ENCODE measurements at places on chromosomes 5 and 9.

DNA sequence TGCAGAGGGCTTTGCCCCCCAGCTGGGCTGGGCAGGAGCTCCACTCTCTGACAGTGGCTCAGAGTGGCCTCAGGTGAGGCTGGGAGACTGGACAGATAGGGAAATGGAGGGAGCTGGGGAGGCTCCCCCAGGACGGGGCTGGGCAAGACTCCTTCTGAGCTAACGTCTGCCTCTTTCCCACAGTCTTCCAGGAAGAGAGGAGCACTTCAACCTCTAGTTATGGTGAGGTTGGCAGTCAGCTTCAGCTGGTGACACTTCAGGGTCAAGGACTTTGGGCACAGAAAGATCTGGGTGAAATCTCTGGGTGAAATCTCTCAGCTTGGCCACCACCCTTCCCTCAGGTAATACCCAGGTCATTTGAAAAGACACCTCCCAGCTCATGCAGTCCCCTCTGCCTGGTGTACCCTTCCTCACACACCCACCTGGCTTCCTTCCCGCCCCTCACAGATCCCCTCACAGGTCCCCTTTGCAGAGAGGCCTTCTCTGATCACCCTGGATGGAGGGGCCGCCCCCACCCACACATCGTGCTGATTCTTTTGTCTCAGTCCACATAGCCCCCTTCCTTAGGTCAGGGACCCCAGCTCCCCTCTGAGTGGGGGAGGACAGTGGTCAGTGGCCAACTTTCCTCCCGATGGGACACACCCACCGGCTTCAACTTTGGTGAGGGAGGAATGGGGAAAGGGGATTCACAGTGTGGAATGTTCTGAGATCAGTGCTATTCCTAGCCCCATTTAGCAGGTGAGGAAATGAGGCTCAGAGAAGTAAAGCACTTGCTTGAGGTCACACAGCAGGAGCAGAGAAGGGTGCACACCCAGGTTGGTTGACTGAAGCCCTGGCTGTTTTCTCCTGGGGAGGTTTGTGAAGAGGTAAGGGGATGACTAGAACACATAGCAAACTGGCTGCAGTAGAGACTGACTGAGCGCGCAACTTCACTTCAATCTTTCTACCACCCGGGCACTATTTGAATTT lies 15.8 kb upstream of the NEURL1B start:
- no peak for DNase-seq

DNA sequence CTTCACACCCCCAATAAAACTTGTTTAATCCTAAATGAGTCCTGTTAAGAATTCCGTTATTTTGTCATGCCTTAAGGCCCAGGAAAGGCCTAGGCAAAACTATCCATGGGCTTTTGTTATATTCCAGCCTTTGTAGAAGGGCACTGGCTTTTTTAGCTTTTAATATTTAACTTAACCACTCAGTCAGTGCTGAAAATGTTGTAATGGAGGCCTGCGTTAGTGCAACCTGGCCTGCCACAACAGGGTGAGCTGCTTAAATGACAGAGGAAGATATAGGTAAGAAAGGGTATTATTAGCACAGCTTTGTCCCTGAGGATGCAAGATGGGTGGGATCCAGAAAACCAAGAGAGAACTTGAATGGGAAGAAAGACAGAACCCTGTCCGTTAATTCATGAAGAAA lies 40.2 kb upstream of the PCAT7 start:
- DNase-seq, result no peak

GRCh38 chr5:669111-669841 lies 23.9 kb downstream of the TPPP start:
- DNase-seq, result peak; percentile 9

GRCh38 chr9:101625876-101626275 lies 31.1 kb upstream of the PPP3R2 start:
- no peak for DNase-seq

- DNase-seq, result no peak
Measured at GRCh38 chr9:86079421-86079831, 19.9 kb downstream of the GOLM1 start.

GRCh38 chr9:3735251-3735650 lies 209.4 kb upstream of the RFX3 start:
- no peak for DNase-seq

GRCh38 chr9:122261469-122261881 lies 3.2 kb downstream of the RBM18 start:
- no peak for DNase-seq

DNA sequence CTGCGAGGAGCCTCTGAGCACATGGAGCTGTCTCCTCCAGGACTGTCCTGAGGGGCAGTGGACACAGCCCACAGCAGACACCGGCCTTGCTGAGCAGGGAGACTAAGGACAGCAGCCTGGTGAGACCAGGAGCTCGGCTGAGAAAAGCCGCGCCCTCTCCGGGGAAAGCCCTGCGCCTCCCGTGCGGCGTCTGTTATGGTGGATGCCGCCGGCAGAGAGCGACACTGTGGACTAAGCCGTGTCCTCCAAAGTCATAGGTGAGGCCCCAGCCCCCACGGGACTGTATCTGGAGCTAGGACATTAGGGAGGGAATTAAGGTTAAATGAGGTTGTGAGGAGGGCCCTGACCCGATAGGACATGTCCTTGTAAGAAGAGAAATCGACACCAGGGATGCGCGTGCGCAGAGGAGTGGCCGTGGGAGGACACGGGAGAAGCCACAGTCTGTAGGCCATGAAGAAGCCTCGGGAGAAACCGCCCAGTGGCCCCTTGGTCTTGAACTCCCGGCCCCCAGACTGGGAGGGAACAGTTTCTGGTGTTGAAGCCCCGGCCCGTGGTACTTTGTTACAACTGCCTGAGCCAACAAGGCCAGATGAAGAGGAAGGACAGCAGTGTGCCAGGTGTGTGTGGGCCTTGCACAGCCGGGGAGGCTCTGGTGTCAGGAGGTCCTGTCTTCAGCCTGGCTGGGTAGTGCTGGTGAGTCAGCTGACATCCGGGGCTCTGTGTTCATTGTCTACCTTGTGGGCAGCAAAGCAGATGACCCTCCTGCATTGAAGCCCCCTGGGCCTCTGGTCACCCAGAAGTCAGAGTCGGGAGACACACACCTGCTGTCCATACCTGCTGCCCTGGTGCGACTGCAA lies 22.1 kb downstream of the MRPL36 start:
- no peak for DNase-seq

DNA sequence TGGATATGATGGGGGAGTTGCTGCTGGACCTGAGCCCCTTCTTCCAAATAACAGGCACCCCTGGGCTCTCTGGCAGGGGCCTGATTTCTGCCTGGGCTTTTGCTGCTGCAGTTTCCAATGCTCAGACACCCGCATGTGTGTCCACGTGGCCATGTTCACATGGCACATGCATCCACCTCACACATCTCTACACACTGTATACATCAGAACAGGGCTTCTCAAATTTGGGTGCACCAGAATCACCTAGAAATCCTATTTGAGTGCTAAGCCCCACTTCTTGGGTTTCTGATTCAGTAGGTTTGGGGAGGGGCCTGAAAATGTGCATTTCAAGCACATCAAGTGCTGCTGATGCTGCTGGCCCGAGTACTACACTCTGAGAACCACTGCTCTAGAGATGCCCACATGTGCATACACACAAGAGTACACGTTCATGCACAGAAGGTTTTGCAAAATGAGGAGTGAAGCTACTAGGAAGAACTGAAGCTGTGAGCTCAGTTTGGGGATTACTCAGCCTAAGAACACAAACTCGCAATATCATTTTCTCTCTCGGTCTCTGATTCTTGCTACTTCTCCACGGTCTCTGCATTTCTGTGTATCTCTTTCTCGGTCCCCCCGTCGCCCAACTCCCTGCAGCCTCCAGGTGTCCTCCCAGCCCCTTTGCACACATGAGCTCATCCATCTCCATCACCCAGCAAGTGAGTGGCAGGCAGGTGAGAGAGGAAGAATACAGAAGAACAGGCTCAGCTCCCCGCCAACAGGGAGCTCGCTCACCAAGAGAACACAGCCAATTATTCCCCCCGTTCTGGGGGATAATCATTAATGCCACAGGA lies 97.0 kb downstream of the PCDH1 start:
- no peak for DNase-seq

DNA sequence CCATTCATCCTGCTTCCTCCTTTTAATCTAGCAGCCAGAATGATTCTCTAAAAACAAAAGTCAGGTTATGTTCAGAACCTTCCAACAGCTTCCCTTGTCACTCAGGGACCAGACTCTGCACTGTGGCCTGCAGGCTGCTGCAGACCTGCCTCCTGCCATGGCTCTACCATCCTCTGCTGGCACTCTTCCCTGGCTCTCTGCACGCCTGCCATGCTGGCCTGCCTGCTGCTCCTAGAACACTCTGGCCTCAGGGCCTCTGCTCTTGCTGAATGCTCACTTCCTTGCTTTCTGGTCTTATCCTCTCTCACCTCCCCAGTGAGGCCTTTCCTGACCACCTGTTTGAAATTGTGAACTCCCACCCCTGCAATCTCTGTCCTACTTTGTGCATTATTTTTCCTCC lies 149.4 kb downstream of the CD180 start:
- DNase-seq, result no peak

GRCh38 chr5:136258463-136258862 lies 65.5 kb upstream of the SMIM32 start:
- DNase-seq, result no peak

DNA sequence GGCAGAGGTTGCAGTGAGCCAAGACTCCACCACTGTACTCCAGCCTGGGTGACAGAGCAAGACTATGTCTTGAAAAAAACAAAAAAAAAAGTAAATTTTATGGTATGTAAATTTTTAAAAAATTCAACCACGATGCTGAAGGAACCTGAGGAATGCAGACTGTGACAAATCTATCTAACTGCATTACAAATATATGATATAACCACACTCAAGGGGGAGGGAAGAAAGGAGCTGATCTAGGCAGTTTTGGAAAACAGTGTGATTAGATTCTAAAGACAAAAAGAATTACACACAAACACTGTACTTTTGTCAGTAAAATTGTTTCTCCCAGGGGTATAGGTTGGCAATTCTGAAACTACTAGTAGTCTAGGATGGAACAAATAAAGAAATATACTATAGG lies 17.0 kb downstream of the LARS1 start:
- no peak for DNase-seq

All from activated naive CD4-positive, alpha-beta T cell treated with anti-CD3 and anti-CD28 coated beads, Interleukin-2, amount 50 U/mL, for 16 hours (primary cell).